RKO (cell line): ENCODE measurements at places on chromosomes 3 and 15.
A peak's percentile ranks its signal among the peaks of the same experiment; 100 is the strongest.

DNA sequence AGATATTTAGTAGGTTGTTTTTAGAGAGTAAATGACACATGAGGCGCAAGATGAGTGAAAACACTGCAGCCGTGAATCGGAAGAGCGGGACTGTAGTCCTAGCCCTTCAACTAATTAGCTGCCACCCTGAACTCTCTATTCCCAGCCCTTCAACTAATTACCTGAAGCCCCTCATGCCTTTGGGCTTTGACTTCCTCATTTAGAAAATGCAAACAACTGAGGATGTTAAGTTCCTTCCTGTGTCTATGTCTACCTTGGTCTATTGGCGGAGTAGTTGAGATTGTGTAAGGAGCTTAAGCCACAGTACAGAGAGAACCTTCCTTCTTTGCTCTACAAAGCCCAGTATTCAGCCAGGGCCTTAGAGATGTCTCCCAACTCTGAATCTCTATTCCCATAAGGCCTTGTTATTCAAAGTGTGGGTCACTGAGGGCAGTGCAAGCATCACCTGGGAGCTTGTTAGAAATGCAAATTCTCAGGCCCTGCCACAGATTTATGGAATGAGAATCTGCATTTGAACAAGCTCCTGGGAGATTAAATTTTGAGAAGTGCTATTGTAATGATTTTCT is 71.8 kb upstream of the SCN5A start:
- DNase-seq = no peak

DNA sequence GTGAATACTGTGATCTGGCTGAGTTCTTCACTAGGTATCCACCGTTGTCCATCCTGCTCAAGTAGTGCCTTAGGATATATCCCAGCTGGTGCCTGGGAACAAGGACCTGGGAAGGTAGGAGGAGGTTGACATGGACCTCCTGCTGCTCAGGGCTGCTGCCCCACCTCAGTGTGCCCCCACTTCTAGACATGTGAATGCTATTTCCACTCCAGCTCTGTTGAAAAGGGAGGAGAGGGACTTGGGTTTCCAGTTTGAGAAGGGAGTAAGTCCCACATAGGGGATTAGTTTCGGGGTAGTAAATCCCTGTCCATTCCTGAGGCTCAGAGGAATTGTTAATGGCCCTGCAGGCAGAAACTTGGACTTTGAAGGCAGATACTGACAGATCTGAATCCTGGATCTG is 32.9 kb upstream of the ETV5 start:
- no peak for DNase-seq

- no peak for DNase-seq
Measured at GRCh38 chr3:70179111-70179510, 133.3 kb downstream of the MDFIC2 start.

DNA sequence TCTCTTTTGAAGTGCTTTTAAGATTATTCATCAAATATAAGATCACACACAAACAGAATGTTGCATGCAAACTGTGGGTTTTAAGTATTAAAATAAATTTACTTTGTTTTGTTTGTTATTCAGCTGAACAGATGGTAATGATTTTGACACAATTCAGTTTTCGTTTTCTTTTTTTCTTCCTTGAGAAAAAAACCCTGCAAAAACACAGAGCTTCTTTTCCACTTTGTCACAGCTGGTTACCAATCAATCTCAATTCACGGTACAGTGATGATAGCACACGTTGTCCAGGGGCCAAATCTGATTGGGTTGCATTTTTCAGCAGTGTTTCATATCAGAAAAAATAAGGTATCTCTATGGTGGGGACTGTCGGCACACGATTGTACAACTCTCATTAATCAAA is 473.6 kb downstream of the ROBO2 start:
- no peak for DNase-seq

DNA sequence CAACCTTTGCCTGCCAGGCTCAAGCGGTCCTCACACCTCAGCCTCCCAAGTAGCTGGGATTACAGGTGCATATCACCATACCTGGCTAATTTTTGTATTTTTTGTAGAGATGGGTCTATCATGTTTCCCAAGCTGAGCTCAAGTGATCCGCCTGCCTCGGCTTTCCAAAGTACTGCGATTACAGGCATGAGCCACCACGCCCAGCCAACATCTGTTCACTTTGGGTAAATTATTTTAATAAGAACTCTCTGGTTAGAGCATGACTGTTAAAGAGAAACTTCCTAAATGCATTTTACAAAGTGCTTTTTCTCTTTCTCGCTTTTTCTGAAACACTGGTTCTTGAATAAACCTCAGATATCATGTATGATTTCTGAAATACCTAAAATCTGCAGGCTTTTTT is 172.5 kb downstream of the PTPRG start:
- DNase-seq = no peak

- no peak for DNase-seq
Measured at GRCh38 chr3:146692254-146692653, 87.1 kb upstream of the PLSCR5 start.

- DNase-seq = no peak
Measured at GRCh38 chr15:78351539-78351938, 11.4 kb downstream of the CRABP1 start.

- DNase-seq = no peak
Measured at GRCh38 chr3:187042346-187042745, 97.0 kb downstream of the RPL39L start.

- peak; percentile 96 for DNase-seq
Measured at GRCh38 chr3:106728315-106729098, 648.7 kb upstream of the CCDC54 start.

GRCh38 chr15:100901296-100901695 is 17.9 kb upstream of the LRRK1 start:
- no peak for DNase-seq

DNA sequence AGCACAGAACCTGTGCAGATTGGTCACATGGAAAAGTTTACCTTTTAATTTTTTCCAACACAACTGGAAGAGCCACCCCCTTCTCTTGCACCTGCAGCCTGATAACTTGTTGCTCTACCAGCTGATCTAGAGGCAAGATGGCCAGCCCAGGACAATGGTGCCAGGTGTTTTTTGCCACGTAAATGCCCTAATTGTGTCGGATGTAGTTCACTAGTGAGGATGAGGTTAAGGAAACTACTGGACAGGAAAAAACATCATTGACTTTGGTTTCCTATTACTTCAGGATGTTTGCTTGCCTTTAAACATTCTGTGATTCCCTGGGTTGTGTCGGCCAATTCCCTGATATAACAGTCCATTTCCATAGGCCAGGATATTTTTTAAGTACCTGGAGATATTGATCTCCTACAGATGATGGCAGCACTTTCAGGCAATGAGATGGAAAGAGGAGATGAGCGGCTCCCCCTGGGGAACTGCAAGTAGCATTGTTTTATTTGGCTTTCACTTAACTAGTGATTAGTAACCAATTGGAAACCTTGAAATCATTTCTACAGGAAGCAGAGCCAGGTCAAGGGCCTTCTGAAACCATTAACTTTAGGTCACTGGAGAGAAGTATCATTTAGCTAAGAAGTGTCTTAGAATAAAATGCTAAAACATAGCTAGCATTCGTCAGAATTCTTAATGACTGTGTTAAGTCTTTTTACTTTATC is 72.5 kb downstream of the OSBPL10 start:
- peak; percentile 9 for DNase-seq

DNA sequence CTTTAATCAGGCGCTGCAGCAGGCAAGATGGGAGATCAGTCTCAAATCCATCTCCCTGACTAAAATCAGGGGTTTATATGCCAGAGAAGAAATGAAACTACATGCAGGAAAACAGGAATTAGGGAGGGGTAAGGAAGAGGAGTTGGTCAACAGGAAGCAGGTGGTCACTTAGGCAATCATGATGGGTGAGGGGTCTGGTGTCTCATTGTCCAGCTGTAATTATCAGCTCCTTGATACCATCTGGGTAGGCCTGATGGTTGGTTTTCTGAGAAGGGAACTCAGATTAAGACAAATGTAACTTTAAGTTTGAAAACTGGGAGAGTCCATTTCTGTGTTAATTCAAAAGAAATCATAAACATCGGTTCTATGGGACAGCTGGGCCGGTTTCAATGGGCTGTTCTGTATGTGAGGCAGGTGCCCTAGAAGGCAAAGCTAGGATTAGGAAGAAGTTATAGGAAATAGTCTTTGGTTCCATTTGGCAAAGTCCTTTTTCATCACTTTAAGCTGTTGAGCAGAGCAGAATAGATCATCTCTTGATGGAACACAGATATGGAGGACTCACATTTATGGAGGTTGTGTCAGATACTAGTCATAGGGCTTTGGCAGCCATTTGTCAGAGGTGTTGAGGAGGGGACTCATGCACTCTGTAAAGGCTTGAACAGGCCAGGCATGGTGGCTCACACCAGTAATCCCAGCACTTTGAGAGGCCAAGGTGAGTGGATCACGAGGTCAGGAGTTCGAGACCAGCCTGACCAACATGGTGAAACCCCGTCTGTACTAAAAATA is 149.4 kb downstream of the VGLL4 start:
- peak; percentile 37 for DNase-seq

- no peak for DNase-seq
Measured at GRCh38 chr3:157919319-157919887, 186.8 kb downstream of the SHOX2 start.

GRCh38 chr15:88454867-88455810 is 12.0 kb downstream of the MRPL46 start:
- peak; percentile 73 for DNase-seq

DNA sequence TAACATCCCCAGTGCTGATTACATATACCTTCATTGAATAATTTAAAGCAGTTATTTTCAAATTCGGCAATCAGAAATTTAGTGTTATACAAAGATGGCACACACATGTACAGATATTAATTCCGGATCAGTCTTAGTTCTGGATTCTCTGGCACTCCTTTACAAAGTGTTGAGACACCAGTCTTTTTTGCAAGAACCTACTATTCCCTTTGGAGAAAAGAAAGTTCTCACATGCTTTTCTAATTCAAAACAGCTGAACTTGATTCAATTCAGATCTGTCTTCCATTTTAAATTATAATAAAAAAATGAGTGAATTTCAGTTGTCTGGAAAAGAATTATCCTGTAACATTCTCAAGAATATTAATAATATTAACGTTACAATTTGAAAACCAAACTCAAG is 20.4 kb downstream of the CCDC191 start:
- DNase-seq = no peak

DNA sequence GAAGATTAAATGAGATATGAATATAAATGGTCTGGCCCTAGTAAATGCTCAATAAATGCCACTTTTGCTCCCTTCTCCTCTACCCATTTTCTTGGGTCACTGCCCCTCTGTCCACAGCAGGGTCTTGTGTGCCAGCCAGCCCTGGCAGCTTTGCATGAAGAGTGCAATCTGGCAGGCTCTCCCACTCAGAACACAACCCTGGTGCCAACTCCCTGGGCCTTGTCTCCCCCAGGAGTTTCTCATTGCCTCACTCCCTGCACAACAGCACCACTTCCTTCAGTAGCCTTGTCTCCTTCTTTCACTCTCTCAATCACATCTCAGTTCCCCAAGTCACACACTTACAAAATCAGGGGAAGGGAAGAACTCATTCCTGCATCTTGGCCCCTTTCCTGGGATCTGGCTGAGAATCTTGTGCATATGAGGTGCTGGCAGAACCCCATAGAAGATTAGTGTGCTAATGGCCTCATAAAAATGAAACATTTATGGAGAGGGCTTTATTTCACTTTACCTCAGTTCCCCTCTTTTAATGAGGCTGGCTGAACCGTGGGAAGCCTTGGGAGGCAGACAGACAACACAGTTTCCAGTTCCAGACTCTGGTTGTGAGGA is 445.9 kb upstream of the PROK2 start:
- DNase-seq = no peak

- DNase-seq = peak; percentile 46
Measured at GRCh38 chr3:88807491-88808105, 299.8 kb upstream of the EPHA3 start.

DNA sequence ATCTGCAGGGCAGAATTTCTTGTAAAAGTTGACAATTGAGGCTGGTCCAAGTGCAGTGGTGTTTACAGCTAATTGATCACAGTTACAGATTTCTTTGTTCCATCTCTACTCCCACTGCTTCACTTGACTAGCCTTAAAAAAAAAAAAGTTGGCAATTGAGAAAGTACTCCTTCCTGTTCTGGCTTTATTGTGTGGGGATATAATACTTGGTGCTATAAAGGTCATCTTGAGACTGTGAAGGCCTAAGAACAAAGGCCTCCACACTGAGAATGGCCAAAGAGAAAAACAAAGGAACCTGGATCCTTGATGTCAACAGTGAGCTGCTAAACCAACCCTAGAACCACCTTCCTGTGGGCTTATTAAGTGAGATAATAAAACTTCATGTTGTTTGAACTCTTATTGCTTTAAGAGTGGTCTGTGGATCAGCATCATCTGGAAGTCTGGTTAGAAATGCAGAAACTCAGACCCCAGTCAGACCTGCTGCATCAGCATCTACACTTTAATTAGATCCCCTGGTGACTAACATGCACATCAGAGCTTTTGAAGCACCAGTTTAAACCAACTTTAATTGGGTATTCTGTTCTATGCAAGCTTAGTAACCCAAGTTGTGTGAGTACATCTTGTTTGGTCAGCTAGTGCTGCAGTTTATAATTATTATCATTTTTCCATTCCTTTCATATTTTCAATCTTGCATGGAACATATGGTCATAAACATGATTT is 55.2 kb downstream of the TMOD3 start:
- peak; percentile 78 for DNase-seq

- peak; percentile 58 for DNase-seq
Measured at GRCh38 chr3:143000528-143000927, 842 bp upstream of the U2SURP start.
